GM23248 (cell line): ENCODE measurements at places on chromosomes 11 and 22.
A peak's percentile ranks its signal among the peaks of the same experiment; 100 is the strongest.

DNA sequence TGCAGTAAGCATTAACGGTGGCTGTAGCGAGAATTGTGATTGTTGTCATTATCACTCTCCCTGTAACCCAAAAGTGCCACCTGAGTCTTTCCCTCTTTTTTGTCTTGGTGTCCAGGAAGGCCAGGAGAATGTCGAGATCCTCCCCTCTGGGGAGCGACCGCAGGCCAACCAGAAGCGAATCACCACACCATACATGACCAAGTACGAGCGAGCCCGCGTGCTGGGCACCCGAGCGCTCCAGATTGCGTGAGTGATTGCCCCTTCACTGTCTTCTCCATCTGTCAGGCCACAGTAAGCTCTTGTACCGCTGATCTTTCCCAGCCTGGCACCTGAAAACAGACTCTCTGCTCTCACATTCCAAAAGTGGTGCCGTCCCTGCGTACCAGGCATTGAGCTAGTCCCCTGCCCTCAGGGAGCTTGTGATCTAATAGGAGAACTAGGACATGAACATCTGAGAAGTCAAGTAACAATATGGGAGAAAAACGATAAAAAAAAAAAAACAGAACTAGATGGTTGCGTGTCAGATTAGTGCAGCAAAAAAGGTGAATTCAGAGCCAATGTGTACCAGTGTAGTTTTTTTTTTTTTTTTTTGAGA is 5.8 kb downstream of the POLR2F start:
- DNase-seq: no peak

- peak; percentile 33 for DNase-seq
These were observed 167.0 kb downstream of the BUD13 start for GRCh38 chr11:116605543-116606459.

DNA sequence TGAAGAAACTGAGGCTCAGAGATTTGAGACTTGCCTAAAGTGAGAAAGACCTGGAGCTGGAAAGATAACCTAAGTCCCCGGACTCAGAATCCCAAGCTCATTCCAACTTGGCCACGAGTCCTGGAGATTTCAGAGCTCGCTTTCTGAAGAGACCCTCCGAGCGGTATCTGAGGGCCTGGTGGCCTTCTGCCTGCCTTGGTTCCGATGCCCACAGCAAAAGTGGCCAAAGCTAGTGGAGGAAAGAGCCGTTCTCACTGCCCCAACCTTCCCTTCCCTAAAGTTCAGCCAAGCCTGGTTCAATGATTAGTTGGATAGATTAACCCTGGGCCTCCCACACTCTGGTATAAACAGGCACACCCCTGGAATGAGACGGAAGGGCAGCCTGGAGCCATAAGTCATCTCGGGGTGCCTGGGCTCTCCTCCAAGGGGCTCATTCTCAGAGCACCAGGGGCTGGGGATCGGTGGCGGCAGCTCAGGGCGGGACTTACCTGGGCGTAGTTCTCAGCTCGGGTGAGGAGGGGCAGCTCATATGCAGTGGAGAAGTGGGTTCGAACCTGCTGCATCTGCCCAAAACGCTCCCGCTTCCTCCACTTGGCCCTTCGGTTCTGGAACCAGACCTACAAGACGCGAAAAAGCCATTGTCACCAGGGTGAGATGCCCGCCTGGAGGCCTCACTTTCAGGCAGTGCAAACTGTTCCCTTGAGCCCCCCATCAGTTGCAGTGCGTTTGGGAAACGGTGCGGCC is 42.8 kb downstream of the ALX4 start:
- no peak for DNase-seq

- DNase-seq: no peak
These were observed 5.1 kb upstream of the TALDO1 start for GRCh38 chr11:742156-742546.

- peak; percentile 64 for DNase-seq
These were observed 125.1 kb downstream of the TIMP3 start for GRCh38 chr22:32926600-32926999.

DNA sequence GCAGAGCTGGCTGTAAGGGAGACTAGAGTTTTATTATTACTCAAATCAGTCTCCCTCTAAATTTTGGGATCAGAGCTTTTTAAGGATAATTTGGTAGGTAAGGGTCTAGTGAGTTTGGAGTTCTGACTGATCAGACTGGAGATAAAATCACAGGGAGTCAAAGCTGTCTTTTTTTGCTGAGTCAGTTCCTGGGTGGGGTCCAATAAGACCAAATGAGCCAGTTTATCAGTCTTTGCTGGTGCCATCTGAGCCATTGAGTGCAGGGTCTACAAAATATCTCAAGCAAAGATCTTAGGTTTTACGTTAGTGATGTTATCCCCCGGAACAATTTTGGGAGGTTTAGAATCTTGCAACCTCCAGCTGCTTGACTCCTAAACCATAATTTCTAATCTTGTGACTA is 935.1 kb upstream of the RAG2 start:
- DNase-seq: no peak

GRCh38 chr11:13784855-13785254 is 116.4 kb downstream of the FAR1 start:
- DNase-seq: no peak

DNA sequence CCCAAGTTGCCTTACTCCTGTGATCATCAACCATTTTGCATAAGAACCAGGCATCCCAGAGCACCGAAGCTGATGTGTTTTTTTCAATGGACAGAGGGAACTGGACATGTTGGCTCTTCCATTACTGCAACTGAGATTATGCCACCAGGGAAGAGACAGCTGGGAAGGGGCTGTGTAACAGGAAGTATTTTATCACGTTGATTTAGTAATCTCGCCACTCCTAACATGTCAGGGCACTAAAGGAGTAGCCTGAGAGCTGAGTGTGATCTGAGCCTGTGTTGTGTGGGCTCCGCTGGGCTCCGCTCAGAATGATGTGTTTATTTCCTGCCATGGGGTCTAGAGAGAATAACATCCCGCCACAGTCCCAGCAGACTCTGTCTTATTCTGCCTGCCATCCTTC is 165.4 kb downstream of the GRIK4 start:
- no peak for DNase-seq

- DNase-seq: peak; percentile 59
These were observed 758 bp downstream of the LDLRAD3 start for GRCh38 chr11:35944503-35945136.

DNA sequence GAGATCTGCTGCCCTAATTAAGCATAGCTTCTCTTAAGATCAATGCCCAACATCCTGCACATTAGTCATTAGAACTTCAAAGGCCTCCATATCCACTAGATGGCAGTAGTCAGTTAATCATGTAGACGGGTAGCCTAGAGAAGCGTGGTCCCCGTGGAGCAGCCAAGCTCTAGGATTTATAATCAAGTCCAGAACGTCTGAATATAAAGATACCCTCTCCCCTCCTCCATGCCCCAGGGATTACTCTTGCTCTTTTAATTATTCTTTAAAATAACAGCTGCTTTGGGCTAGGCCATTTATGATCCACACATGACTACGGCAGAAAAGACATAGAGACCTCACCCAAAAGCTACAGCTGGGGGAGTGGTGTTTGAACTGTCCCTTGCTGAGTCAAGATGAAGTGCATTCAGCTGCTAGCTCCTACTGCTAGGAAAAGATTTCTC is 327.6 kb upstream of the PLET1 start:
- peak; percentile 89 for DNase-seq

GRCh38 chr11:109096266-109096665 is 325.7 kb upstream of the C11orf87 start:
- DNase-seq: no peak

DNA sequence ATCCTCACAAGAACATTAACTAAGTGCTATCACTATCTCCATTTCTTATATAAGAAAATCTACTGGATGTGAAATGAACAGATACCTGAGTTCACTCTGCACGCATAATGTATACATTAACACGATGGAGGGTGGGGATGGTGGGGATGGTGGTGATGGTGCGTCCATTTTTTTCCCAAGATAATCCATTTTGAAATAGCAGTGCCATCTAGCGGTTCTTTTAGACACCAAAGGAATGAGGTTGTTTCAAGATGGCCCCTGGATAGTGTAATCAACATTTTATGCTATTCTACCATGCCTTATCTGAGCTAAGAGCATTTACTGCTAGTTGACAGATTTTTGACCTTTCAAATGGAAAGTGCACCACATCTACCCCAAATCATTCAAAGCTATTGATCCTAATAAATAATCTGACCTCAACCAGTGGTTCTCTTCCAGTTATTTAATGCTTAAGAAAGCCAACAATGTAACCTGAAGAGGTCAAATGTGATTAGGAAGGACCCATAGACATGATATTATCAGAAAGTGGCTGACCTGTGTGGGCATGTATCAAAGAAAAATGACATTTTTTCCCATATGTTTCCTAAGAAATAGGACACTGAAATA is 714.7 kb upstream of the TENM4 start:
- DNase-seq: peak; percentile 41

DNA sequence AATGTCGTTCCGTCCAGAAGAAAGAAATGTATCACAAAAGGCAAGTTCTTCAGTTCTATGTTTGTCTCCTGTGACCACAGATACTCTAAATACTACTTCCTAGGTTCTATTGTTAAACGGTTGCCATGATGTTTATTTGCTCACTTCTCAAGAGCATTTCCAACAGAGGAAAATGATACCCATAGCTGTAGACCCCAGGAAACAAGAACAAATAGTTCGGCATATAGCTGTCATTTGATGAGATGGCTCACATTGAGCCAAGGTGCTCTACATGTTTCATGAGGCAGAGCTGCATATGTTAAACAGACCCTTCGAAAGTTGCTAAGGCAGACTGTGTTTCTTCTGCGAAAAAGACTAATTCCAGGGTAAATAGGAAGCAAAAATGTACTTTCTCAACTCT is 15.4 kb upstream of the ANGPTL5 start:
- no peak for DNase-seq

DNA sequence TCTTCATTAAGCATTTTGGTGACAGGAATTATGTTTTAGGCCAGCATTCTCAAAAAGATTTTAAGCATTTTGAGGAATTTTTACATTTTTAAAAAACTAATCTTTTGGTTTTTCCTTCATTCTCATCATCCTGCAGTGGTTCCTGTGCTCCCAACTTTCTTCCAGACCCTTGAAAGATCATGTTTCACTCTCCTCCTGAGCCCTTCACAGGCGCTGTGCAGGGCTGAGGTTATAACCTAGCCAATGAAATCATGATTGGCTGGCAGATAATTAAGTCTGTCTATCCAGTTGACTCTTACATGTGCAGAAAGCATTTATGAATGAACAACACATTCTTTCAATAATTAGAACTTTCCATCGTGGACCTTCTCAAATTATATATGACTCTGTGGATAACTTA is 226.3 kb downstream of the DDX10 start:
- DNase-seq: no peak

GRCh38 chr11:65516135-65516968 is 8.5 kb upstream of the SCYL1 start:
- DNase-seq: no peak

GRCh38 chr11:126355324-126355925 is at the start of gene ST3GAL4:
ST3GAL4 (plus strand) TSS chr11:126355686; CDS start chr11:126406156, 50,470 bp downstream.
- peak; percentile 79 for DNase-seq

- peak; percentile 82 for DNase-seq
These were observed 87.9 kb downstream of the NCAM1 start for GRCh38 chr11:113048820-113049768.

GRCh38 chr22:37497062-37497599 is 10.9 kb upstream of the MFNG start:
- peak; percentile 92 for DNase-seq

DNA sequence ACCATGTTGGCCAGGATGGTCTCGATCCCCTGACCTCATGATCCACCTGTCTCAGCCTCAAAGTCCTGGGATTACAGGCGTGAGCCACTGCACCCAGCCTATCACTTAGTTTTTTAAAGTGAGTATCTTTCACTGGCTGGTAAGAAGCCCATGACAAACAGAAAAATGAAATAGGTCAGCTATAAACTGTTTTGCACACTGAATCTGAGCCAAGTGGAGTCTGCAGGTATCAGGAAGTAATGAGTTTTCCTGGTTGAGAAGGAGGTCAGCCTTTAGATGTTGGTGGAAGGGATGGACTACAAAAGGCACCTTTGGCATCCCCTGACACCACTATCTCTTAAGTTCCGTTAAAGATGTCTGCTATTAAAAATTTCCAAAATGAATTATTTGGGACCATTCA is 345.1 kb downstream of the AASDHPPT start:
- no peak for DNase-seq

DNA sequence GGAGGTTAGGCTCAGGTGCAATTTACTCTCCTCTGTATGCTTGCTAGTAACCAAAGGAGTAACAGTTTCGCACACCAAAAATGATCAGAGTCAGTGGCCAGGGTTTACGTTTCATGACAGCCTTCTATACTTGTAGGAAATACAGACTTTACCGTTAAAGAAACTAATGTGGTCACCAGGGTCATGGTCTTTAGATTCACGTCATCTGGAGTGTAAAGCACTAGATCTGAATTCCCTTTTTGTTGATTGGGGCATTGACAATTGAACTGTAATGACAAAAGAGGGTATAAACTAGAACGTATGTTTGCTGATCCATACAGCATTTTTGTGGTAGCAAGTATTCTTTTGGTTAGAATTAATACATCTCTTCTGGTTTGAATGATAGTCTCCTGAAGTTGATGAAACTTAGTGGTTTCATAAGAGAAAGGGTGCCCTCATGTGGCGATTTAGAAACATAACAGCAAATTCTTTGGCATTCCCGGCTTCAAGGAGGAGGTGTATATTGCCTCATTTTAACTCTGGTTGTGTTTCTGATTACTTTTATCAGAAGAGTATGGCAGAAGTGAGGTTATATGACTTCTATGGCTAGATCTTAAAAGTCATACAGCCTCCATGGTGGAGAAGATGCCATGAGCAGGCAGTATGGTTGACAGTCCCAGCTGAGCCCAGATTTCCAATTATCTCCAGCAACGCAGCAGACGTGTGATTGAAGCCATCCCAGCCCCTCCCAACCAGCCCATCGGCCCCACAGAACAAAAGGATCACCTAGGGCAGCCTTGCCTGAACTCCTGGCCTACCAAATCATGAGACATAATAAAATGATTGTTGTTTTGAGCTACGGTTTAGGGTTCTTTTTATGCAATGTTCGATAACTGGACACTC is 35.1 kb downstream of the MMP7 start:
- DNase-seq: peak; percentile 85

- DNase-seq: no peak
These were observed 42.7 kb upstream of the FGF3 start for GRCh38 chr11:69861901-69862300.

DNA sequence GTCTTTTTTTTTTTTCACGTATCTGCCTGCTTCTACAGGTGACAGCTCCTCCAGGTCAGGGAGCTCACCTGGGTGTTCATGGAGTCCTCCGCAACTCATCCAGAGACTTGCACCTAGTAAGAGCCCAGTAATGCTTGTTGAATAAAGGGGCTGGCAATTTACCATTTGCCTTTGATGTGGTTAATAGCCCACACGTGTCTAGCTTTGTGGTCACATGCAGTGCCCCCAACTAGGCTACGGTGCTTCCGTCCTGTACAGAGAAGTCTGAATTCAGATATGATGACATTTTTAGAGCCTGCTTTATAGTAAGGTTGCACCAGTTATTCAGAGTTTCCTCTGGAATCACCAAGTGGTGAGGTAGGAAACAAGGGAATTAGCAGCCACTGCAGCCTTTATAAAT is 199.4 kb upstream of the MTMR2 start:
- no peak for DNase-seq

- peak; percentile 98 for DNase-seq
These were observed 87.3 kb downstream of the NAT10 start for GRCh38 chr11:34192481-34193401.
